Stimulated activated CD8-positive, alpha-beta memory T cell treated with anti-CD3 and anti-CD28 coated beads, Interleukin-7, amount 100 ng/mL, for 48 hours (primary cell): ENCODE measurements at places on chromosomes 3 and 15.

GRCh38 chr3:187072511-187072910, 66.8 kb downstream of the RPL39L start:
- DNase-seq = no peak

DNA sequence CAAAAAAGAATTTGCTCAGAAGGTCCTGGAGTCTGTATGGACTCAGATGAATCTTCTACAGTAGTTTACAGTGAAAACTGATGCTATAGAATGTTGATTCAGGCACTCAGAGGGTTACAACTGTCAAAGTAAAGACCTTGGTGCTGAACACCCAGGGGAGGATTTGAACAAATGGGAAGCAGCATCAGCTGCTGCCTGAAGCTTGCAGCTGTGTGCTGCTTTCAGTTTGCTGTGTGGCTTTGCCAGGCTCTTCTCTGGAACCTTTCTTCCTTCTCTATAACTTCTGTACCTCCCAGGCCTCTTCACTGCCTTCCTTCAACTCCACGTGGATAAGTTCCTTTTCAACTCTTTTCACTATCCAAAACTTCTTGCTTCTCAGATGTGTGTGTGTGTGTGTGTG, 214.2 kb downstream of the GRM7 start:
- no peak for DNase-seq

DNA sequence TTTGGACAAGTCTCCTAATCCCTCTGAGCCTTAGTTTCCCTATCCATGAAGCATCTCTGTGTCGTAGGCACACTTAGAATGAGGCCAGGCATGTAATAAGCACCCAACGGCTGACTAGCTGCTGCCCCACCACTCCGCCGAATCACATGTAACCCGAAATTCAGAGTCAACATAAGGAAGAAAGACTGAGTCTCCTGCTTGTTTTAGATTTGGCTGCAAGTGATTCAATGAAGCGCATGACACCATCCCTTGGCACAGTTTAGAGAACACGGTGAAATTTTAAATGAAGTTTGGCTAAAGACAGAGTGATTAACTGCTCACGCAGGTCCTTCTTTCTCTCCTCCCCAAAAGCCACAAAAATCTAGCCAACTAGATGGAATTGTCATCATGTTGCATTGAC, 279.2 kb downstream of the TLE3 start:
- DNase-seq = no peak

- DNase-seq = no peak
Measured at GRCh38 chr3:110984456-110985250, 87.0 kb upstream of the NECTIN3 start.

DNA sequence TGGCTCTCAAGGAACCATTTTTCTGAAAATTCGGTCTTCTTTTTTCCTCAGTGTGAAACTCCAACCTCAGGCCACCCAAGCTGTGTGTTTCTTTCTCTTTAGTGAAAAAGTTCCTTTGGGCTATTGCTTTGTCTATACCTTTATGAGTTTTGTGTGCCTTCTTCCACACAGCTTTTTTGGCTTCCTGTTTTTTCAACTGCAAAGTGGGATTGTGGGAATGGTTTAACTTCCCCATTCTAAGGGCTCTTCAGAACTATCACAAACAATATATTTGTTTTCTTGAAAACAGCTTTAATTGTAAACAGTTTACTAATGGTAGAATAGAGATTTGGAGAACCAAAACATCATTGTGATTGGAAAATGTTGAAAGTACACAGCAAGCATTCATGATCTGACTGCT, 10.4 kb downstream of the SYN2 start:
- DNase-seq = no peak

- DNase-seq = no peak
Measured at GRCh38 chr3:36305929-36306520, 74.3 kb upstream of the STAC start.

DNA sequence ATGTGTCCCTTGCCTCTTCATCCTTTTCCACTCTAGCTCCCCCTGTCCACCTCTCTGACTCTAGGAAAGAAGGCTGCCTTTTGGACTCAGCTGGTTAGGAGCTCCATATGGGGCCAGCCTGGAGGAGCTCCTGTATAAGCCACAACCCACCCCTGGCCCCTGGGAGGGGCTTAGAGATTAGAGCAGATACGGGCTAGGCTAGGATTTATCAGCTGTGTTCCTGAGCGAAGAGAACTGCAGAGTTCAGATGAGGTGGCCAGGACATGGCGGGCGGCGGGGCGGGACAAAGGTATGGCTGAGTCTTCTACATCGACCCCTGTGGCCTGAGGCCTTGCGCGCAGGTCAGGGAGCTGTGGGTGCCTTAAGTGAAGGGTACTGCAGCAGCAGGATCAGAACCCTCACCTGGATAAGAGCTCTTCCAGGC, 7.9 kb downstream of the NBEAL2 start:
- DNase-seq = no peak

DNA sequence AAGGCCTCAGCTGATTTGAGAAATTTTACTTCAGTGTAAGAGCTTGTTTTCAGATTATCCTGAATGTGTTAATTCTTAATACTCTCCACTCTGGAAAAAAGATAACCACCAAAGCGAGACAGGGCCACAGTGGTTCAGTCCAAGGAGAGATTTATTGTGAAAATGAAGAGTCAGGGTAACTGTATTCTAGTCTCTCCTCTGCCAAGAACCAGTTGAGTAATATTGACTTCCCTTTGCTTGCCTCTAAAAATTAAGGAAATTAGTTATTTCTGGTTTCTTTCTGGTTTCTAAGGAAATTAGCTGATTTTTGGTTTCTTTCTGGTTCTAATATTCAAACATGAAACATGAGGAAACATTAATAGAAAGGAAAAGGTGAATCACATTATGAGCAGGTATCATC, 34.9 kb downstream of the PPP1R2 start:
- no peak for DNase-seq

- no peak for DNase-seq
Measured at GRCh38 chr3:168168743-168169142, 73.0 kb upstream of the GOLIM4 start.

DNA sequence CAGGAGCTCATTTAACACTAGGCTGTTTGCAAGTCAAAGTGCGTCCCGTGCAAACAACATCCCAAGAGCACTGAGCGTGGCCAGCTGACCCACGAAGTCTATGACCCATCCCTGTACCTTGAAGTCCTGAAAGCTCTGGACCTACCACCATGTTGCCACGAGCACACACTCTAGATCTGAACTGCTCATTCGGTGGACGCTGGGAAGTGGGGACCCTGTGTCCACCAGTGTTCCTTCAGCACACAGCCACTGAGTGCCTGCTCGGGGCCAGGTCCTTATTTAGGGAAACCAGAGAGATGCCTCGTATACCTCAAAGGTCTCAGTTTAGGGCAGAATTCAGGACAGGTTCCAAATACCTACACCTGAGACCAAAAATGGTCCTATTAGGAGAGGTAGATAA, 236.9 kb downstream of the XXYLT1 start:
- DNase-seq = no peak

DNA sequence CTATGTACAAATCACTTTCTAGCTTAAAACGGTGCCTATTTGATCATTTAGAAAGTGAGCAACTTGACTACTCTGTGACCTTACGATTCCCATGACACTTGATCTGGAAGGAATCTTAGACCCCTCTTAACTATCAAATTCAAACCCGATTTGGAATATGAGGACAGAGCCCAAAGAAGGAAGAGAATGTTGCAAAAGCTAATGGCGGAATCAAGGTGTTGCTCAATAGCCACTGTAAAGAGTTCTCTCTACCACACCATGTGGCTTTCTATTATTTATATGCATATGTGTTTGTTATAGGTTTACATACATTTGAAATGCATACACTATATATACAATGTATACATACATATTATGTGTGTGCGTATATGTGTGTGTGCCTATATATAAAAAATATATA, 39.9 kb downstream of the PYDC2 start:
- DNase-seq = no peak

DNA sequence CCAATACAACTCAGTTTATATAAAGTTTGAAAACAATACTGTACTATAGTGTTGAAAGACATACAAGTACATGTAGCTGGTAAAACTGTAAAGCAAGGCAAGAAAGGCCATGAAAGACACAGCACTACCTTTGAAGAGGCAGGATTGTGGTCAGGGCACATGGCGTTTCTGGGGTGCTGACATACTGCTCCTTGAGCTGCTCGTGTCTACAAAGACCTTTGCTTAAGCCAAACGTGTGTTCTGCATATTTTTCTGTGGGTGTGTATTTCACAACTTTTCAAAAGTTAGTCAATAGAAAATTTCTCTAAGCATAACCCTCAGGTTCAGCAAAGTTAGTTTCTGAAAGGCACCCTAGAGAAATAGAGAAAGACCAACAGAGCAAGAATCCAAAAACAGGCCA, 14.1 kb upstream of the TOPAZ1 start:
- no peak for DNase-seq

DNA sequence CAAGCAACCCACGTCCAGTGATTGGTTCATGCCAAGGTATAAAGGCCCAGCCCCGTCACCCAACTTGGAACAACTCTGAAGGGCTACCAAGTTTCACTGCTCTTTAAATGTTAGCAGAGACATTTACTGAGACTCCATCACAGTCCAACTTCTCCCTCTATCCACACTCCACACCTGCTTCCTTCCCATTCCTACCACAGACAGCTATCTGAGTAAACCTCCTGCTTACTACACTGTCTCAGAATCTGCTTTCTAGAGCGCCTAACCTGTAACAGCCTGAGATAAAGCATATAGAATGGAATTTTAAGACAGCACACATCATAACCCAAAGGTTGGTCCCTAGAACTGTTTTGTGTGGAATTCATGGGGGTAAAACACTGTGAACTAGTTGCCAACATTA, 106.5 kb downstream of the THRB start:
- no peak for DNase-seq

- no peak for DNase-seq
Measured at GRCh38 chr15:69805248-69805953, 292.3 kb downstream of the TLE3 start.

GRCh38 chr15:80844011-80844732, 65.0 kb downstream of the CEMIP start:
- DNase-seq = no peak

DNA sequence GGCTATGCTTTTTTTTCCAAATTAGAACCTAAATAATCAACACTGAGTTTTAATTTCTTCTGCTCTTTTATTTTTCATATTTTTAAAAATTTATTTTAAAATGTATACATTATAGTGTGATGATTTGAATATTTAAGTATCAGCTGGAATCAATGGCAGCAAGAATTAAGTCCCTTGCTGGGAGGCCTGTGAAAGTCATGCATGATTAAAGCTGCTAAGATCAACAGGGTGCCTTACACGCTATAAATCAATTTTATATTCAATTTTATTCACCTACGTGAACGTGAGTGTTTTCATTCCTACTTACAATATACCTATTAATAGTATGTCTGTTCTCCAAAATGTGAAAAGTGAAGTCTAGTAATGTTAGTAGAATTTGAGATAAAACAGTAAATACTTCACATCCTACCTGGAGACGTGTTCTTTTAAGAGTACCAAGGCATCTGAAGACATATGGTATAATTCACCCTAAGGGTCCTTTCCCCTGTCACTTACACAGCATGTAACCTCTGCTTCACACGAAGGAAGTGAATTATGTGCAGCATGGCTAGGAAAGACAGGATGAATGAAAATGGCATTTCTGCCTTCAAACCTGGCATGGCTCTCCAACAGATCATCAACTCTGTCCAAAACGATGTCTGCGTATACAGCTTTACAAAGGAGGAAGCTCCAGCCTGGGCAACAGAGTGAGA, 640.4 kb upstream of the ROBO1 start:
- DNase-seq = no peak

- no peak for DNase-seq
Measured at GRCh38 chr15:82183121-82184031, 79.2 kb downstream of the EFL1 start.

- DNase-seq = no peak
Measured at GRCh38 chr15:91142106-91142744, 42.2 kb downstream of the SV2B start.

- no peak for DNase-seq
Measured at GRCh38 chr15:42741710-42742109, 4.8 kb upstream of the CDAN1 start.

GRCh38 chr3:71406972-71407810, 176.3 kb downstream of the FOXP1 start:
- DNase-seq = no peak

- DNase-seq = no peak
Measured at GRCh38 chr3:185406121-185406620, 43.2 kb downstream of the MAP3K13 start.

- DNase-seq = no peak
Measured at GRCh38 chr3:3842356-3842755, 43.1 kb downstream of the LRRN1 start.

DNA sequence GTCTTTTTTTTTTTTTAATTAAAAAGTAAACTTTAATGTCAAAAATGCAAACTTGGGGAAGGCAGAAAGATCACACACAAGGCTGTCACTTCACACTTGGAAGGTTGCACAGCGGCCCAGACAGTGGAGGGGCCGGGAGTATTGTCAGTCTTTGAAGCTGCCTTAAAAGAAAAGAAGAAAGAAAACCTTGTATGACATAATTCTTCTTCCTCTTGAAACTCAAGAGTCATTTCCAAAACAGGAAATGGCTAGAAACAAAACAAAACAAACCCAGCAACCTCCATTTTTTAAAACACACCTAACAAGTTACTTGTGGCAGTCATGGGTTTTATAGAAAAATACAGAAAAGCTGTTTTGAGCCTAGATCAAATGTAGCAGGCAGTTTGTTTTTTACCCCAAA, 68.1 kb upstream of the MAGI1 start:
- DNase-seq = no peak

DNA sequence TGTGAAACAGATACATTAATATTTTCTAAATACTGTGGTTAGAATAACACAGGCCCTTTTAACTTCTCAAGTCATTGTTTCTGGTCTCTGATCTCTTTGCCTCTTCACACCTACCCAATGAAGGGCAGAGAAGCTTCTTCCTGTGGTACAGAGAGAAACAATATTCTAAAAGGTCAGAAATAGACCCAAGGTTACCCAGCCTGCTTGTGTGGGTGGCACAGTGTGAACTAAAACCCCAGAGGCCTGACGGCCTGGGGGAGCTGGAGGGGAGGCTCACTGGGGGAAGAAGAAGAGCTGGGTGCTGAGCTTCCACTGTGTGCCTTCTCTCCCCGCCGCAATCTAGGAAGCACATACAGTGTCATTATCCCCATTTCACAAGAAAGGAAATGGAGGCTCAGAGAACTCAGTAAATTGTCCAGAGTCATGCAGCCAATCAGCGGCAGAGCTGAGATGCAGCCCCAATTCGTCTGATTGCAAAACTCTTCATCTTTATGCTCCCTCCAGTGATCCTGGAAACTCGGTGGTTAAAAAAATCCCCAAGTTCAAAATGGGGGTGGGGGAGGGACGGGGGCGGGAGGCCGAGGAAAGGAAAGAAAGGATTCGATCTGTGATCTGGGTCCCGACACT, 64.1 kb upstream of the HEG1 start:
- no peak for DNase-seq

- DNase-seq = no peak
Measured at GRCh38 chr3:179961071-179961702, 75.5 kb downstream of the PEX5L start.

- DNase-seq = no peak
Measured at GRCh38 chr3:74338998-74339397, 275.5 kb downstream of the CNTN3 start.

GRCh38 chr3:9793161-9793781, 389 bp downstream of the ARPC4 start:
- no peak for DNase-seq

GRCh38 chr3:157438194-157438730, 1.6 kb downstream of the PTX3 start:
- DNase-seq = no peak

GRCh38 chr3:195768831-195769303, 42.9 kb downstream of the MUC4 start:
- DNase-seq = no peak
